Stimulated activated CD8-positive, alpha-beta memory T cell treated with anti-CD3 and anti-CD28 coated beads, Interleukin-2, amount 100 ng/mL, for 48 hours (primary cell): ENCODE measurements at places on chromosomes 7 and 10.

- DNase-seq, result no peak
Measured at GRCh38 chr10:14806318-14806717, 31.5 kb downstream of the CDNF start.

GRCh38 chr10:88237896-88238614, 345.1 kb downstream of the RNLS start:
- no peak for DNase-seq

GRCh38 chr7:229184-229964, 37.0 kb downstream of the FAM20C start:
- DNase-seq, result no peak

DNA sequence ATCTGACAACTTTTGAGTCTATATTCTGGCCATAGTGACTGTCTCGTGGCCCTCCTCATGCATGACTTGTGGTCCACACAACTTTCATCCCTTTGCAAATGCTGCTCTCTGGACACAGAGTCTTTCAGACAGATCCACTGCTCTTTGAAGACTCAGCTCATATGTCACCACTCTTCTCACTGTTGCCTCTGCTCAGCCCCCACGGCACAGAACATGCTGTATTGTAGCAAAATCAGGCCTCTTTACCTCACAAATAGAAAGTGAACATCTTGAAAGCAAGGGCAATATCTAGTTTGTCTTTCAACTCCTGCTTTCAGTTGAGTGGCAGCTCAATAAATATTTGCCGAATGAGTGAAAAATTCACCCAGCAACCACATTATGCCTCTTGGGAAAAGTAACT, 443.5 kb downstream of the NRG3 start:
- no peak for DNase-seq

DNA sequence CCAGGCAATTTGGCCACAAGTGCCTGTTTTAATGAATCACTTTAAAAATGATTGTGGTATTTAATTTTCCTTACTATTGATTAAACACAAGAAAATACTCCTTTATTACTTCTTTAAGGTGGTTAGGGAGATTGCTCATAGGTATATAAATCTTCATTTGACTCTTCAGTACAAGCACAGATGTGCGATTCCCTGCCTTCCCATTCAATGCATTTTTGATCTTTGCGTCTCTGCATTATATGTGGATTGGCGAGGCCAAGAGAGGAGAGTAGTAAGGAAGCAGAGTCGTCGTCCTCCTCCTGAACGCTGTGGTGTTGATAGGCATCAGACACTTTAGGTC, 683.7 kb downstream of the LRMDA start:
- DNase-seq, result no peak

DNA sequence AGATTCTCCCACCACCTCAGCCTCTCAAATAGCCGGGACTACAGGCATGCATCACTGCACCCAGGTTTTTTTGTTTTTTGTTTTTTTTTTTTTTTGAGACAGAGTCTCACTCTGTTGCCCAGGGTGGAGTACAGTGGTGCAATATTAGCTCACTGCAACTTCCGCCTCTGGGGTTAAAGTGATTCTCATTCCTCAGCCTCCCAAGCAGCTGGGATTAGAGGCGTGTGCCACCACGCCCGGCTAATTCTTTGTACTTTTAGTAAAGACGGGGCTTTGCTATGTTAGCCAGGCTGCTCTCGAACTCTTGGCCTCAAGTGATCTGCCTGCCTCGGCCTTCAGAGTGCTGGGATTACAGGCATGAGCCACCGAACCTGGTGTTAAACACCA, 107.5 kb upstream of the KIF5B start:
- DNase-seq, result no peak

DNA sequence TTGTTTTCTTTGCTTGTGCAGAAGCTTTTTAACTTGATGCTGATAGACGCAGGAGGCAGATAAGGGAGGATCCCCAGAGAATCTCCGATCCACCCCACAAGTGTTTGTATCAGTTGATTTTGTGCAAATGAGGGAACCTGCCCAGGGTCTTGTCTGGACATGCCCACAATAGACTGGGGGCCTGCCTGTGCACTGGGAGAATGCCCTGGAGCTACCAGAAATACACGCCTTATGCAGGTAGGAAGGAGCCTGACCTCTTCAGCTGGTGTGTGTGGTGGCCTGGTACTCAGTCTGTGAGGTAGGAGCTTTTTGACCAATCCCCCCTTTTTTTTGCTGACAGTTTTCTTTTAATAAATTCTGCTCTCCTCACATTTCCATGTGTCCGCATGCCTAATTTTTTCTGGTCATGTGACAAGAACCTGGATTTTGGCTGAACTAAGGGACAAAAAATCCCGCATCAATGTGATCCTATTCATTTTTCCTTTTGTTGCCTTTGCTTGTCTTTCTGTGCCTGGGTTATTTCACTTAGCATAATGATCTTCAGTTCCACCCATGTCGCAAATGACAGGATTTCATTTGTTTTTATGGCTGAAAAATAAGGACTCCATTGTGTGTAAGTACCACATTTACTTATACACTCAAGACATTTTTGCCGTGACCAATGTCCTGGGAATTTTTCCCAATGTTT, 430.6 kb upstream of the NRG3 start:
- no peak for DNase-seq

GRCh38 chr7:100817097-100817496, 10.2 kb downstream of the EPHB4 start:
- no peak for DNase-seq

DNA sequence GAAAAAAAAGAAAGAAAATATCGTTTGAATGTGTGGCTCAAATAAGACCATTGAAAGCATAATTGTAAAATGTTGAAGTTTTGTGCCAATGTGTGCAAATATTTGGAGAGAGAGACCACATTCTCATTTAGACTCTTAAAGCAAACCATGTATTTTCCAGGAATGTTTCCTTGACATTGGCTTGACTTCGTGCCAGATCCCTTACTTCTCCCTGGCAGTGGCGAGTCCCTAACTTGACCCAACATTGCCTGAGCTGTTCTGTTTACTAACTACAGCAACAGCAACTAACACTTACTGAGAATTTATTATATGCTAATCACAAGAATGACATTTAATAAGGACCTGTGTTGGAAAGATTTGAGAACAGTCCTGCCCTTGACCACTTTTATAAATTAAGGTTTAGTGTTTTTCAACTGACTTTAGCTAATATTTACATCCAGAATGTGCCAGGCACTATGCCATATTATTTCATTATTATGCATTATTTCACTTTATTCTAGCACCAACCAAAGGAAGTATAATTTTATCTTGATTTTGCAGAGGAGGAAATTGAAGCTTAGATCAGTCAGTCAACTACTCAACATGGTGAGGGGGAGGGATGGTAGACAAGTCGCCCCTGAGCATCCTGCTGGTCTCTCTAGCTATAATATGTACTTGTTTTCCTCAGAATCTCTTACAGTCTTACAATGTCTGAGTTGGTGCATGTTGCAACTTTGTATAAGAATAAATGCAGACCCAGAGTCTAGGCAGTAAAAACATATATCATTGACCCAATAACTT, 29.7 kb downstream of the ZNF467 start:
- DNase-seq, result no peak

- no peak for DNase-seq
Measured at GRCh38 chr10:133459454-133460207, 5.9 kb downstream of the SCART1 start.

DNA sequence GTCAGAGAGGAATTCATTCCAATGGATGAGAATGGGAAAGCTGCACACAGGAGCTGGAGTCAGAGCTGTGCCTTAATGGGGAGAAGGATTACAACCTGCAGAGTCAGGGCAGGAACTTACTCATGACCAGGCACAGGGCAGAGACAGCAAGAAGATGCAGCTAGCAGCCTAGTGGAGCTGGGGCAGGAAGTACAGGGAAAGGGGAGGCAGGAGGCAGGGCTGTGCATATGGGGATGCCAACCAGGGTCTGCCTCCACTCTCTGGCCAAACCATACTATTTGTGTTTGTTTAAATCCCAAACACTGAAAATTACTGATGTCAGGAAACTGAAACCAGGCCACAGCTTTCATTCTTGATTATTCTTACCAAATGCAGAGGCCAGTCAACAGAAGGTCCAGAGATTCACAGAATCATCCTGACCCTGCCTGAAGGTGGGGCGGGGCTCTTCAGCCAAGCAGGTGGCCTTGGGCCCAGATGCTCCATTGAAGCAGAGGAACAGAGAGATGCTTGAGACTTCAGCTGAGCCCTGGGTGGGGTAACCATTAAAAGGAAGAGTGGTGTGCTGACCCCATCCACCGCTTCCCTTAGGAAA, 461.9 kb downstream of the KCNMA1 start:
- no peak for DNase-seq

GRCh38 chr10:81594991-81595390, 280.0 kb upstream of the NRG3 start:
- DNase-seq, result no peak
